ENCODE measurements at places on chromosomes 4 and X.

DNA sequence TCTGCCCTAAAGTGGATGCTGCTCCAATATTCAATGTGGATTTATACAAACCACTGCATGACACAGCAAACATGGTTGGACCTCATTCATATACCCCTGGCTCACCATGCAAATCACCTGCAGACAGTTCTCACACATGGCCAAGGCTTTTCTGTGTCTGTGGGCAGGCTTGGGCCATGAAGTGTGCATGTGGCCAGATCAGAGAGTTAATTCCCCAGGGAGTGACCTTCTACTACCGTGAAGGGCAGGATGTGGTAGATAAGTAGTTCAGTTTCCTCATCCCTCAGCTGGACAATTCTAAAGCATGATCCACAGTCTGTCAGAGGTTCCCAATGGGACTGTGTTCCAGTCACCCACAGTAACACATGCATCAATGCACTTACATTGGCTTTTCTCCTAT lies 24.6 kb upstream of the BCLAF3 start:
- no peak for DNase-seq

DNA sequence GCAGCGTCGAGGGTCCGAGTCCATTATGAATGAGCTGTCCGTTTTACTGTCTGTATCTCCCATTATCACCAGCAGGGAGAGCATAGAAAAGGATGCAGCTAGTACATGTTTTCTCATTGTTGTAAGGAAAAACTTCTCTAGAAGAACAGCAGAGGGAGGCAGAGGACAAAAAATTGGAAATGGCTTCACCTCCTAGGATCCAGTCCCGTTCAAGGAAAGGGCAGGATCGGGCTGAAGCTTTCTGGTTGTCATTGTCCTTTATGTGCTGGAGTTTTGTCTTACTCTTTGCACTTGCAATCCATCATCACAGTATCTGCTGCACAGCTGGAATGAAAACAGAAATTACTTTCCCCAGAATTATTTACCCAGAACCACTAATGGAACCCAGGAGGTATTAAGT lies 14.7 kb downstream of the NDP start:
- peak; percentile 88 for DNase-seq

DNA sequence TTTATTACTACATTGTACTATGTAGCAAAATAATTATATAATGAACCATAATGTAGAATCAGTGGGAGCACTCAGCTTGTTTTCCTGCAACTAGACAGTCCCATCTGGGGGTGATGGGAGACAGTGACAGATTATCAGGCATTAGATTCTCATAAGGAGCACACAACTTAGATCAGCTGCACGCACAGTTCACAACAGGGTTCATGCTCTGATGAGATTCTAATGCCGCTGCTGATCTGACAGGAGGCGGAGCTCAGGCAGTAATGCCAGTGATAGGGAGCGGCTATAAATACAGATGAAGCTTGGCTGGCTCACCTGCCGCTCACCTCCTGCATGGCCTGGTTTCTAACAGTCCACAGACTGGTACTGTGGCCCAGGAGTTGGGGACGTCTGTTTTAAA lies 199.2 kb downstream of the MAB21L2 start:
- no peak for DNase-seq

- DNase-seq, result no peak
Observed at GRCh38 chr4:17545374-17546140, 30.6 kb downstream of the CLRN2 start.

DNA sequence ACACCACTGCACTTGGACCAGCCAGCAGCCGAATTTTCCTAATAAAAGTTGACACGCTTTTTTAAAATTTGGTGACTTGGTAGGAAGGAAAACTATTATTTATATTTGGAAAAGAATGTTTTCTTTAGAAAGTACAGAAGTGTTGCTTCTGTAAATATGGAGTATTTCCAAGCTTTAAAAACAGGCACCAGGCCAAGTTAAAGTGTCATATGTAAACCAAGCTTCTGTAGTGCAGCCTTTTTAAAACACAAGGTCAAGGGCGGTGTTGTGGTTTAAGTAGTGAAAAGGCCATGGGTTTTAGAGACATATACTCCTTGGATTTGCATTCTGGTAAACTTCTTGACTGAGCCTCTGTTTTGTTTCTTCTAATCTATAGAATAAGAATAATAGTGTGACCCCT lies 62.7 kb downstream of the TRIM2 start:
- no peak for DNase-seq

- no peak for DNase-seq
Observed at GRCh38 chr4:116870686-116871085, 214.7 kb downstream of the TRAM1L1 start.

DNA sequence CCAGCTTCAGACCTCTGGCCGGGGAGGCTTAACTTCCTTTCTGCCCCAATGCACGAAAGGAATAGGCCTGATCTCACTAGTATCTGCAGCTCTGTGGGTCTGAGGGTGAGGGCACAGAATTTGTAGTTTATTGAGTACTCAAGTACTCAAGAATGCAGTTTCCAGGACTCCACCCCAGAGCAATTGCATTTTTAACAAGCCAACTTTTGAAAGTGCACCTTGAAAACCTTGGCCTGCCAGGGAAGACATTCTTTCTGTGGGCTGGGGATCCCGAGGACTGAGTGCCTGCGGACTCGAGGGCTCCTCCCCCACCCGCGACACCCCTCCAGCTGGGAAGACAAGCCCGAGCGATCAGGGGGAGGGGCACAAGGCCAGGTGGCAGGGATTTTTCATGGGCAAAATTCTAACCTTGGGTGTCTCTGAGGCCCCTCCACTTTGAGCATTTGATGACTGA lies 22.4 kb downstream of the RS1 start:
- no peak for DNase-seq

GRCh38 chrX:115649461-115650063 lies 88.6 kb downstream of the PLS3 start:
- DNase-seq, result no peak

Measured in NCI-H1092 treated with DMSO at 0.1 percent for 48 hours (cell line).